ENCODE measurements at places on chromosomes 4 and X. TPM values are rescaled to one million over a fixed set of nuclear protein-coding genes. Genes with fewer than 3 reads are reported as not detected.

The RASSF6 gene
- not detected for total RNA-seq

The PGRMC2 gene
- 37.3 TPM for total RNA-seq

The ADGRG4 gene
- 0.12 TPM for total RNA-seq

The TEC gene
- total RNA-seq: 0.91 TPM

The PAGE2 gene
- not detected for total RNA-seq

The CITED1 gene
- 2.3 TPM for total RNA-seq

All from psoas muscle (tissue), 8 donors.